ENCODE measurements at places on chromosomes 12 and 14.

- no peak for DNase-seq
Observed at GRCh38 chr12:65663648-65664047, 160.6 kb upstream of the HMGA2 start.

- DNase-seq: no peak
Observed at GRCh38 chr14:75247286-75247922, 31.2 kb upstream of the FOS start.

DNA sequence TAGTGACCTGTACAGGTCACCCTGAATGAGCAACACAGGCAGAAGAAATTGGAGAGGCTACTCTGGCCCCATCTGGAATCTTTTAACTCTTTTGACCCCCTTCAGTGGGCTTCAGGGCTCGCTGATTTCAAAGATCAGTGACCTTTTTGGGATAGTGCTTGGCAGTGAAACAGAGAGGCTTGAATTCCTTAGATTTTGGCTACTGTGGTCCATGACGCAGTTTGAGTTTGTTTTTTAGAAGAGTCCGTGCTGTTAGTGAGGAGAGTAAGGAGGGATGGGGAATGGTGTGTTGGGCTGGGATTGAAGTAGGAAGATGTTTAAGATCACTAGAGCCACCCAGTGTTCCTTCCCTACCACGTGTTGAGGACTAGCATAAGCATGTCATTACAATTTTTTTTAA is 16.5 kb downstream of the TMEM30B start:
- DNase-seq: no peak

DNA sequence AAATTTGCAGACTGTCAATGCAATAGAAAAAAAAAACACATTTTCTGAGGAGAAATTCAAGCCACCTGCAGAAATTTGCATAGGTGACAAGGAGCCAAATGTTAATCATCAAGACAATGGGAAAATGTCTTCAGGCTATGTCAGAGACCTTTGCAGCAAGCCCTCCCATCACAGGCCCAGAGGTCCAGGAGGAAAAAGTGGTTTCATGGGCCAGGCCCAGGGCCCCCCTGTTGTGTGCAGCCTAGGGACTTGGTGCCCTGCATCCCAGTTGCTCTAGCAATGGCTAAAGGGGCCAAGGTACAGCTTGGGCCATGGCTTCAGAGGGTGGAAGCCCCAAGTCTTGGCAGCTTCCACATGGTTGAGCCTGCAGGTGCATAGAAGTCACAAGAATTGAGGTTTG is 60.6 kb downstream of the TC2N start:
- DNase-seq: no peak

- DNase-seq: no peak
Observed at GRCh38 chr14:95273001-95273978, 46.4 kb downstream of the CLMN start.
